Kasumi-1 (cell line): ENCODE measurements at places on chromosomes 11 and 22.
A peak's percentile ranks its signal among the peaks of the same experiment; 100 is the strongest.

DNA sequence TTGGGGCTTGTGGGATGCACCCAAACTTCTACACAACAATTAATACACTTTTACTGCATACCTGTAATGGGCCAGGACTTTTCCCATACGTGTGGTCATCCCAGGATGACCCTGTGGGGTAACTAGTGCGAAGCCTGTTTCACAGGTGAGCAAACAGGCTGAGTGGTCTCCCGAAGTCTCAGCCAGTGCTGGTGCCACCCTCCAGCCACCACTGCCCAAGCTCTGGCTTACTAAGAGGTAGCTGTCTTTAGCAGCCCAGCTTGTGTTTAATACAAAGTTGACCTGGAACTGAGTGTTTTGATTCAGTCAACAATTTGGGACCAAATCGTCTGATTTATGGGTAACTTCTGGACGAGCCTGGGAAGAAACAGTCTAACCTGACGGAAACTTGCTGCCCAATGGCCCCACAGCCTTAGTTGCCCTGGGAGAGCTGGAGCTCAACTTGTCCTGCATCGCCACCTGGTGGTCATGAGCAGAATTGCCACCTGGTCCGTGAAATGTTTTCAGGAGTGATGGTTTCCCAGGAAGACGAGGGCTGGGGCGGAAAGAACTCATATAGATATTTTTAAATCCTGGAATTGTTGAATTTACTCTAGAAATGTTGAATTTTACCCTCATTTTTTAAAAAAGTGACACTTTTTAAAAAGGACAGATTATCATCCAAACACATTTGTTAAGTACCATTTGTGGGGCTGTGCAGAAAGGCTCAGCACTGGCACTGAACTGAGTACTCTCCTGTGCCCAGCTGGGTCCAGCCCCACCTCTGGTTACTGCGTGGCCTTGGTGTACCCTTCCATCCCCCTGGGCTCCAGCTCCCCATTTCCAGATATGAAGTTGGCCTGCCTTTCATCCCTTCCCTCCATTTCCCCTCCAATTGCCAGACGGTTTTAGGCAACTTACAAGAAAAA is 95.5 kb upstream of the PARVA start:
- DNase-seq: peak; percentile 75

GRCh38 chr11:34254011-34254410 is 103.8 kb downstream of the ABTB2 start:
- DNase-seq: no peak

DNA sequence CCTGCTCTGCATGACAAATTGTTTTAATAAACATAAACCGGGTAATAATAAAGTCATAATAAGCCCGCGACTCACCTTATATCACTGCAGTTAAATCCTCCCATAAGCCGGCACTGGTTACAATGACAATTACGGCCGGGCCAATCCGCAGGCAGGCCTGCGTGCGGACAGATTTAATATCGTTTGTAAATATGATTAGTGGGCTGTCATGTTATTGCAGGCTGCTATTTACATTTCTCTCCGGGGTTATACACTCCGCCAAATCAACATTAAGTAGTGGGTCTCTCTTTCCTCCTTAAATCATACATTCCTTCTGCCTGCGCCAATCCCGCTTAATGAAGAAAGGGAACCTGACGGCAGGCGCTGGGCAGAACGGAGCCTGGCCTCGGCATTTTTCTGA is 51.8 kb upstream of the LMO1 start:
- DNase-seq: no peak

GRCh38 chr11:85664615-85665481 is at the start of gene CREBZF:
CREBZF (minus strand) TSS chr11:85665129; CDS start chr11:85664875, 254 bp downstream.
- peak; percentile 94 for DNase-seq

- DNase-seq: no peak
Observed at GRCh38 chr11:97764605-97765004, 1256.1 kb upstream of the CNTN5 start.

- no peak for DNase-seq
Observed at GRCh38 chr22:41050883-41051282, 41.5 kb upstream of the EP300 start.

GRCh38 chr22:27111796-27112672 is 454.6 kb downstream of the MIAT start:
- no peak for DNase-seq

DNA sequence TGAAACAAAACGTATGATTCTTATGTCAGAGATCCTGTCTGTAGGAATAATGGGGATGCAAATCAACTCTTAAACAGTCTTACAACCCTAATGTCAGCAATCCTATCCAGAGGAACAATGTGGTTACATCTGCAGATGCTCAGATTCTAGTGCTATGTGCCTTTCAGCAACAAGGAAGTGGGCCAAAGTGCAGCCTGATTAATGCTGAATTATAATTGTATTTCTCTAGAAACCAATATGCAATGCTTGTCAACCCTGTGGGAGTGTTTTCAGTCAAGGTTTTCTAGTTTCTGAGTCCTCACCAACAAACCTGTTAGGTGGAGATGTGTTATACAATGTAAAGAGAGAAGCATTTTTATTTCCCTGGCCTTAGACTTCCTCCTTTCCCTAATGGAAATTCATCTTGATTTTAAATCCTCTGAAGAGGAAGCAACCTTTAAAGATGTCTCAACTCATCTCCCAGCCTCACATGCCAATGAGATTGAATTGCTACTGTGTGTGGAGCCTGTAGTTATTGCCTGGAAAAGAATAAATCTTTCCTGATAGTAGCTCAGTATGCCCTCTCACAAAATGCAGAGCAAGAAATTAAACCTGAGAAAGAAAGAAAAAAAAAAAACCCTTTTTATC is 26.2 kb upstream of the TMEM123 start:
- DNase-seq: no peak

DNA sequence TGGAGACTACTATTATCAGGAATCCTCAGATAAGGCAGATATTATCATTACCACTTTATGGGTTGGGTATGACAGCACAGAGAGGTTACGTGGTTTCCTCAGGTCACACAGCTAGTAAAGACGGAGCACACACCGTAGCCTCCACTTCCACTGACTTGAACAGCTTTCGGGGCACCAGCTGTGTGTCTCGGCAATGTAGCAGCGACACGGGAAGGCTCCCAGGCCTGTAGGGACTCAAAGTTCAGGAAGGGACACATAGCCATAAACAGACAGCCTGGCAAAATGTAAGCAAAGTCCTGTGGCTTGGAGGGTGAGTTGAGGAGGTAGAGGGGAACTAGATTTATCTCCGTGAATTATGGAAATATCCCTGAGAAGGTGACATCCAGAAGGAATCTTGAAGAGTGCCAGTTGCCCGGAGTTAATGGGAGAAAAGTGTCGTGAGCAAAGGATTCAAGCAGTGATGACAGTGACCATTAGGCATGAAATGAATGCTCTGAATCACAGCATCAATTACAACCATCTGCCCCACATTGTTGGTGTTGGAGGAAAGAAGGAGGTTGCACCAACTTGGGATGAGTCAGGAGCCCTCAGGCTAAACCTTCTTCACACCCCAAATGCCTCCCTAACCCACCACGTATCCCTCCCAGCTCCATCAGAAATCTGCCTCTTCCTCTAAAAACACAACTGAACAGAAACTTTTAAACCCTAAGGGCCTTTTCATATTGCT is 106.7 kb upstream of the ASPHD2 start:
- no peak for DNase-seq

GRCh38 chr11:66287211-66287888 is 1.6 kb downstream of the YIF1A start:
- DNase-seq: no peak

- DNase-seq: peak; percentile 68
Observed at GRCh38 chr11:72430741-72431570, 3.4 kb downstream of the CLPB start.

GRCh38 chr22:21642584-21643448 is 714 bp downstream of the SDF2L1 start:
- DNase-seq: peak; percentile 61

DNA sequence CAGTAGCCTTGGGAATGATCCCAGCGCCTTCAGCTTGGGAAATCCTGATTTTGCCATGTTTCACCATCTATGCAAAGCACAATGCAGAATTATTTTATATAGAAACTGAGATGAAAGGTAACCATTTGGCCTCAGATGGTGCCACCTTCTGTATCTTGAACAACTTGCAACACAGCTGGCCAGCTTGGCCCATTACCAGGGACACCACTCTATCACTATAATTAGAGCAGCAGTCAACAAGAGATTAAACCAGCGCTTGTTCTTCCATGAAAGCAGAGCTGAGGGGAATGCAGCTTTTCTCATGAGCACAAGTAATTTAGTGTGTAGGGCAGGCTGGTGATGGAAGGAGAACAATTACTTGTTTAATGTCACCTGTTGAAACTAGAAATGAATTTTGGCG is 6.7 kb upstream of the ZDHHC13 start:
- no peak for DNase-seq

DNA sequence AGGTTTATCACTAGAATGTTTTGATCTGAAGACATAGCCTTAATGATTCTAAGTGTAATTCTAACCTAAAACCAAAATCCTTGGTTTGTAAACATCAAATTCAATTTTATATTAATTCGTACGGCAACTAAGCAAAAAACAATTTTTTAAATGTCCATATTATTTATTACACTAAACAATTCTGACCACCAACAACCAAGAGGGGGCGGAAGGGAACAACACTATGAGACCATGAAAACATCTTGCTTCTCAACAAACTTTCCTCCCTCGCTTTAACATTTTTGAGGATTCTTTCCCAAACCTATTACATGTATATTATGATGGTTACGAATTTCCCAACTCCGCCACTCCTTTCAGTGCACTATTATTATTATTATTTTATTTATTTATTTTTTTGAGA is 6.5 kb upstream of the UCP2 start:
- no peak for DNase-seq

DNA sequence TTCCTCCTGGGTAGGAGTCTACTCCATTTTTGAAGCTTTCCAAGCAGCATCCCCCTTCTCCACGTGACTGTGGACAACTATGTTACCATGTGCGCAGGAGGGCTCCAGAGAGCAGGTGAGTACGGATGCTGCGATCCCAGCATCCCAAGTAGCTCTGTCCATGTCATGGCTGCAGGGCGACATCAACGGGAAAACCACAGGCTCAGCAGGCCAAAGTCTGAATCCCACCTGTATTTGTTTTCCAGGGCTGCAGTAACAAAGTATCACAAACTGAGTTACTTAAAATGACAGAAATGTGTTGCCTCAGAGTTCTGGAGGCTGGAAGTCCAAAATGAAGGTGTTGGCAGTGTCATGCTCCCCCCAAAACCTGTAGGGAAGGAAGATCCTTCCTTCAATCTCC is 40.3 kb downstream of the MCHR1 start:
- DNase-seq: no peak

DNA sequence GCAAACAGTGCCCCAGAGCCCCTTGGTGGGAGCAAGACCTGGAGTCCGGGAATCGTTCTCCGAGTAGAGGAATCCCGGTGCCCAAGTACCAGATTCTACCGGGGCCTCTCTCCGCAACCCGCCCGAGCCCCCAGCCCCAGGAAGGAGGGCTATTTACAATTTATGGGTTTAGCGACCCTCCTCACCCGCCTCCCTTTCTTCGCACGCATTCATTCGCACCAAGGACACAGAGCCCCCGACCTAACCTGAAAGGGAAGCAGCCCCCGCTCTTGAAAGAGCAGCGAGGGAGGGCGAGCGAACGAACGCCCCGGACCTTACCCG is 628 bp downstream of the LRP4 start:
- DNase-seq: no peak

- DNase-seq: no peak
Observed at GRCh38 chr22:25027959-25028840, 75.7 kb downstream of the KIAA1671 start.

DNA sequence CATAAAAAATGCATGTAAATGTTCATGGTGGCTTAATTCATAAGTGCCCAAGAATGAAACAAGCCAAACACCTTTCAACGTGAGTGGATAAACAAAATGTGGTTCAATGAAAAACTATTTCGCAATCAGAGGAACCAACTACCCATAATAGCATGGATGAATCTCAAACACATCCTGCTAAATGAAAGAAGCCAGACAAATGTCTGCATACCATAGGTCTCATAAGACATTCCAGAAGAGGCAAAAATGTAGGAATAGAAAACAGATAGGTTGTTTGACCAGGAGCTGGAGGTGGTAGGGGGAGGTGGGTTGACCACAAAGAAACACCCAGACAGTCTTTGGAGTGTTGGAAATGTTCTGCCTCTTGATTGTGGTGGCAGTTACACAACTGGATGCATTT is 13.2 kb upstream of the OSBPL5 start:
- no peak for DNase-seq

GRCh38 chr11:83744620-83745192 is 458.5 kb upstream of the CCDC90B start:
- DNase-seq: no peak

- DNase-seq: no peak
Observed at GRCh38 chr11:45685964-45686537, 20.6 kb upstream of the CHST1 start.

GRCh38 chr11:100593291-100593690 is 93.8 kb upstream of the ARHGAP42 start:
- DNase-seq: no peak

DNA sequence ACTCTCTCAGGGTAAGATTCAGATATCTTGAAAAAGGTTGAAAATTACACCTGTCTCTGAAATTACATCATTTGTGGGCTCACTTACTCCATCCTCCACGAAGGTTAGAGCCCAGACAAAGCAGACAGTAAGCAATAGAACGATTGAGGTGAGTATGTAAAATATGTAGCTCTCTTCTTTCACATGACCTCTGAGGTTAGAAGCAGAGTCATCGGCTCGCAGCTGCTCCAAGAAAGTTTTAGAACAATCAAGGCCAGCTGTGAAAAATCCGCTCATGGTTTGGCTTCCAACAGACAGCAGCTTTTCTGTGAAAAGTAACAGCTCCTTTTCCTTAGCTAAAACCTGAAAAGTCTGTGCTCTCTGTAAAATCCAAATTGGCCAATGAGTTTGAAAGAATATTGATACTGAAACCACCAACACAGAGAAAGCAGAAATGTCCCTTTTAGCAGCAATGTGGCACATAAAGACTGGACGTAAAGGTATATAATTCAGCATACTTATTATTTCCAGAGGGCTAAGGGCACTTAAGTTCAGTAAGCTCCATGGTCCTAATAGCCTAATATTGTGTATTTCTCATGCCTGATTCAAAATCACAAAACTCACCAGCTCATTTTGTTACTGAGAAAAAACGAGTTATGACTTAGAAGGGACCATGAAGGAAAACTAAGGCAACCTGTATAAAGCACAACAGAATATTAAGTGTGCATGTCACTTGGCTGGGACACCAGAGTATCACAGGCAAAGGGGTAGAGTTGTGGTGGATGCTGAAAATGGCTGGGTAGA is 78.2 kb downstream of the FAM76B start:
- DNase-seq: no peak

- no peak for DNase-seq
Observed at GRCh38 chr11:83312430-83312829, 26.3 kb upstream of the CCDC90B start.

DNA sequence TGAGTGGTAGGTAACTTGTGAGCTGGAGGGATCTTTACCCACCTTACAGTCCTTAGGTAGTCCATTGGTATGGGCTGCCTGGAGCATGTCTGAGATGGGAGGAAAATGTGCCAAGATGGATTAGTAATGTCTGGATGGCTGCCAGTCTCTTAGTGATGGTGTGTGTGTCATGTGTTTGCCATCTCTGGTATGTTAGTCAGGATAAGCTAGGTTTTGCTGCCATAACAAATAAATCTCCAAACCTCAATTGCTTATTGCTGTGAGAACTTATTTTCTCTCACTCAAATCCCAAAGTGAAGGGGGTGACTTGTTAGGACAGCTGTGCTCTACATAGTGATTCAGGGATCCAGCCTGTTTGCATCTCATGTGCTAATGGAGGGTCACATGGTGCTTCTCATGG is 40.9 kb upstream of the MYEOV start:
- no peak for DNase-seq

GRCh38 chr11:130729193-130729592 is 187.1 kb downstream of the SNX19 start:
- DNase-seq: no peak
